ENCODE measurements at places on chromosomes 11 and 22.
A peak's percentile ranks its signal among the peaks of the same experiment; 100 is the strongest.

DNA sequence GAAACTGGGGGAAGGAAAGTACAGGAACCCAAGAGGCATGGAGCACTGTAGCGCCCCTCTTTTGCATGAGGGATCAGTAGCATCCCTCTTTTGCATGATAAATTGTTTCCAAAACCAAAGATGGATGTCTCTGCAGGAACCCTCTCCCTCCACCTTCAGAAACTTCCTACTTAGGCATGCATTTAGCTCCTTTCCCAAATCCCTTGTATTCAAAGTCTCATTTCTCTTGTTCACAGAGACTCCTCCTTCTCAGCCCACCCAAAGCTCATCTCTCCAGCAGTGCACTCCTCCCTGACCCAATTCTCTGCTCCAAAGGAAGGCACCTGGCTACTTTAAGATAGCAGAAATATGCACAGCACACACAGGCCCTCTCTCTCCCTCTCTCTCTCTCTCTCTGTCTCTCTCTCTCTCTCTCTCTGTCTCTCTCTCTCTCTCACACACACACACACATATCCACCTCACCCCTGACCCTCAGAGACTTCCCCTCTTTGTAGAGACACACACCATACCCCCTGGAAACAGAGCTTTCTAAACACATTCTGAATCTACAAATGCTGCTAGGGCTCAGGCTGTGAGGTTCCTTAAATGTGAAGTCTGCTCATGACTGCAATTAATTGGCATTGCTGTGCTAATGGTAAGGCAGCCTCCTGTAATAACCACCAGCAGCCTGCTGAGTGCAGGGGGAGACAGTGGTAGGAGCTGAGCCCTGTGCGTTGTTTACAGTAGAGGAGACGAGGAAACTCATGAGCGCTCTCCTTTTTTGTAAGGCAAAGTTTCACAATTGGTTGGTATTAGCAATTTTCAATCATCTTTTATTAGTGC, 519.6 kb downstream of the NTM start:
- no peak for DNase-seq

- DNase-seq, result no peak
Measured at GRCh38 chr22:29390270-29390669, 1.9 kb upstream of the AP1B1 start.

DNA sequence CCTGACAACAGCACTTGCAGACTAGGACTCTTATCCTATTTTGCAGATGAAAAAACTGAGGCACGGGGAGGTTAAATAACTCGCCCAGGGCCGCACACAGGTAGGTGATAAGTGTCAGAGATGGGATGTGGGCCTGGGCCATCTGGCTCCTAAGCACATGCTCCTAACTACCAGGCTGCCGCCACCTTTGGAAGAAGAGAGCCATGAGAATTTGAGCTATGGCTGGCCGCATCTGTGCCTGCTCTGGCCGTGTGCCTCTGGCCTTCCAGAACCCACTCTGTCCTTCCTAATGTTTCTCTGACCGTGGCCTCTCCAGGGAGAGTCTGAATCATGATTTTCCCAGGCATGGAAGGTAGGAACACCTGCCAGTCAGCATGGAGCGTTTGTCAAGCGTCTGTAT, 15.3 kb upstream of the IL2RB start:
- no peak for DNase-seq

GRCh38 chr11:109854731-109855130, 238.5 kb upstream of the ZC3H12C start:
- no peak for DNase-seq

DNA sequence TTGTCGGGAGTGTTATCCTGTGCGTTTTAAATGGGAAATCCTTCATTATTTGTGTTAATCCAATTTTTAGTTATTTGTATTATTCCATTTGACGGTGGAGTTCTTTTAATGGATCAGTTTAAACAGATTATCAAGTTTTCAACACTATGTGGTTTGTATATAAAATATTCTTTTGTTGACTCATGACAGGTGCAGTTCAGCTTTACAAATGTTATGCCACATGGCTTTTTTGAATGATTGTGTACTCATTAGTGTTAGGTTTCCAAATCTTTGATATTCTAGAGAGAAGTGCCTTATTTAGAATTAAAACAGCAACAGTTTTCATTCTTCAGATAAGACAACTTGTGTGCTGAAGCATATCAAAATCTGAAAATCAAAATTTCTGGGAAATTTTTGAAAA, 2.4 kb downstream of the JAM3 start:
- DNase-seq, result no peak

- DNase-seq, result no peak
Measured at GRCh38 chr22:36865346-36865745, 4.5 kb downstream of the NCF4 start.

DNA sequence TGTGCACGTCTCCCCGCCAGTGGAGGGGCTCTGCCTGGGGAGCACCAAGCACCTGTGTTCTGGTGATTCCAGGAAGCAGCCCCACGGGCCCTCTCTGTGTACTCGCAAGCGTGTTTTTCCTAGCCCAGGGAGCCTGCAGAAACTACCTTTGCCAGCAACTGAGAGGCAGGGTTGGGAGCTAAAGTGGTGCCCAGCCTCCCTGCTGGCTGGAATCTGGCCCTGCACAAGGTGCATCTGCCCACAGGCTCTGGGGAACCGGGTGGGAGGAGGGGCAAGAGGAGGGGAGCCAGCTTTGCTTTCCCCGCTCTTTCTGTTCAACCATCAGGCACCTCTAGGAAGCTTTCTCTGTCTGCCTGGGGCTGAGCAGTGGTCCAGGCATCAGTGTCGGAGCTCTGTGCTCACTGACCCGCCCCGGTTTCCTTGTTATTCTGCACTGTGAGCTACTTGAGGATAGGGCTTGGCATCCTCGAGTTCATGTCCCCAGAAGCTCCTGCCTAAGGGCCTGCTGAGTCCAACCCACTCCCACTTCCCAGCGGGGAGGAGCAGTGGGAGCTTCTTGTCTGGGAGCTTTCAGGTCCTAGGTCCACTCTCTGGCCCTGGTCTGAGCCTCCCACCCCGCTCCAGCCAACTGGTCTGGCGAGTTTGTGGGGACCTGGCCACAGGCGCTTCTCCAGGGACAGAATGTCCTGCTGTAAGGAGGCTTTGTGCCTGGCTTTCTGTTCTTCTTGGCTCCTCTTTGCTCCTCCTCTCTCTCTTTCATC, 14.9 kb downstream of the DAGLA start:
- no peak for DNase-seq

DNA sequence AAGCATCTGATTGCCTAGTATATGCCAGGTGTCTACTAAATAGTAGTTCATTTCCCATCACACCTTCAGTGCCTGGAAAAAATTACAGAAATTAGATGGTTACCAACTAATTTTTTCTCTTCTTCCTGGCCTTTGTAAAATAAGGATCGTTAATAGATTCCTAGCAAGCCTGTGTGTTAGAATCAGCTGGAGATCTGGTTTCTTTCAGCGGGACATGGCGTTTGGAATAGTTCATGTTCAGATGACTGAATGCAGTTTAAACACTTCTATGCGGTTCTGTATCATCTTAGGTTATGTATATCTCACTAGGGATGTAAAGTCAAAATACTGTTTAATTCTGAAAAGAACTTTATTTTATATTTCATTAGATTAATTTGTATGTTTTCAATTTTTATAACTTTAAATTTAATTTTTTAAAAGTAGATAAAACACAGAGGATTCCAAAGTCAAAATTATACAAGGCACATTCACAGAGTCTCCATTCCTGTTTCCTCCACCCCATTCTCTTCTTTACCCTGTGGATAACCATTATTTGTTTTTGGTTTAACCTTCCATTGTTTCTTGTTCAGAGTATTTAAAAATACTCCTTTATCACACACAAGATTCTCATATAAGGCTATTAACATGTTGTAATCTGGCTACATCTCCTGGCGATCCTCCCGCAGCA, 132.8 kb downstream of the ATXN10 start:
- no peak for DNase-seq

DNA sequence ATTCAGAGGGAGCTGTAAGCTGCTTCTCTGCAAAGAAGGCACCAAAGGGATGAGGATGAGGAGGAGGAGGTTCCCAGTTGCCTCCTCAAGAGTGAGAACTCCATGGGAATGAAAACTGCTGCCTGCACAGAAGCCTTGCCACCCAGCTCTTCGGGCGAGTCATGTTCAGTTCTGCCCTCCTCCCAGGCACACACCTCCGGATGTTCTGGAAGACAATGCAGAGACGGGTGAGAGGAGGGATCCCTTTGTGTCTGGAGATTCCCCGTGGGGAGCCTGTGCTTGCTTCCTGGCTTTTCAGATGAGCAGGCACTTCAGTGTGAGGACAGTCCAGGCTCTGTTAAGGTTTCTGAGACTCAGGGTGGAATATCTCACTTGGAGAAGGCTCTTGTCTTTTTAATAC, 295.6 kb downstream of the DDX10 start:
- no peak for DNase-seq

- DNase-seq, result no peak
Measured at GRCh38 chr22:33544707-33545106, 375.6 kb downstream of the LARGE1 start.

DNA sequence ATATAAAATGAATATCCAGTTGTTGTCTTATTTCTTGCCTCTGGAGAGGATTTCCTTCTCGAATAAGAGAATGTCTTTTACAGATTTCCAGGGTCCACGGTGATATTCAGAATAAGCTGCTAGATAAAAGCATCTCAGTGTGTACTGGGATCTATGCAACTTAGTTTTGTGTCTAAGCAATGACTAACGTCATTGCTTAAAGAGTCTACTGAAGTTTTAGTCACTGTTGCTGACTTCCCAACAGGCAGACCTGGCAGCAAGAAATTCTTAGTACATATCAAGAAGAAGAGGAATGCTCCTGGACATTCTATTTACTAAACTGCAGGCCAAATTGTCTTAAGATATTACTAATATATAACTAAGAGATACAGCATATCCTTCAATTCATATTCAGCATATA, 70.3 kb downstream of the SOX6 start:
- DNase-seq, result no peak

DNA sequence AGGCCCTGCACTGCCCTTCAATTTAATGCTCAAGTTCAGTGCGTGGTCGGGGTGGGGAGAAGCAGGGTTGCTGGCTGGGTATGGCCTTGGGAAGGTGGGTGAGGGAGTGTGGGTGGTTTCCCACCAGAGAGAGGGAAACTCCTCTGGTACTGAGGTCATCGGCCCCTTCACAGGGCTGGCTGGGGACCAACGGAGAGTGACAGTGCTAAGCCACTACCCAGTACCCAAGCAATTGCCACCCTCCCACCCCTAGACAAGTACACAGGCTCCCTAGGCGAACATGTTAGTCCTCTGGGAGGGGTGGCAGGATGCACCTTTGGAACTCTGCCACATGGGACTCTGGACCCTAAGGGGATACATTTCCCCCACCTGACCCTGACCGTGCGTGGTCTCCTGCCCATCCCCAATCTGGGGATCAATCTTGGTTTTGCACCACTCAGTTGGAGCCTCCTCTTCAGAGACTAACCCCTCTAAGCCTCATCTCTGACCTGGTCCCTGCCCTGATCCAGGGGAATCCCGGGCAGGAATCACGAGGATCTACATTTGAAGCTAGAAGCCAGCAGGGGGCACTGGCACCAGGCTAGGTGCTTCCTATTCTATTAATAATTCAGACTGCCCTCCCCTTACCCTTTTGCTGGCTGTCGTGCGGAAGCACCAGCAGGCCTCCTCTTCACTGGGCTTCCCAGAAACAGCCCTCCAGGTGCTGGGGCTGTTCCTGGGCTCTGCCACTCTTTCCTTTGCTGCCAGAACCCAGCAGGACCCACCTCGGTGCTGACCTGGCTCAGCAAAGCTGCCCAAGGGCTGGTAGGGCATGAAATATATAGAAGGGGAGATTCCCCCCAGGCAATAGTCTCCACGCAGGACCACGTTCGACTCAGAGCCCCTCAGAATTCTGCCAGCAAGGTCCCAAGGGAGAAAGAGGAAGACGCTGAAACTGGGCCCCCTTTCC, 377.7 kb downstream of the TENM4 start:
- DNase-seq, result peak; percentile 35

DNA sequence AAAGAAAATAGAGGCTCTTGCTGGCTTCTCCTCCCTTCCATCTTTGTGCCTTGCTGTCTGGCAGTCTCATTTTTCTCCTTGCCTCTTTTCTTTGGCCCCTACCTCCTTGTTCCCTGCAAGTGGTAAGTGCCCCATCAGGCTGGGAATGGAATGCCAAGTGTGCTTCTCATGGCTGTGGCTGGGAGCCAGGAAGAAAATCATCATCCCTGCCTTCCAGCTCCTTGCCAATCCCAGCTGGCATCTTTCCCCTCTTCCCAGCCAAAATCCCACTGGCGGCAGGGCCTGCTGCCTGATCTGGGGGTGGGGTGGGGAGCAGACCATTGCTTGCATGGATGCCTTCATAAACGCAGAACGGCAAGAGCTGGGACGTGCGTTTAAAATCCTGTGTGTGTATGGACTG, 27.0 kb upstream of the SLC25A18 start:
- peak; percentile 48 for DNase-seq

GRCh38 chr11:134124660-134125451, 56.0 kb downstream of the JAM3 start:
- no peak for DNase-seq

GRCh38 chr11:13720940-13721339, 52.5 kb downstream of the FAR1 start:
- DNase-seq, result no peak

DNA sequence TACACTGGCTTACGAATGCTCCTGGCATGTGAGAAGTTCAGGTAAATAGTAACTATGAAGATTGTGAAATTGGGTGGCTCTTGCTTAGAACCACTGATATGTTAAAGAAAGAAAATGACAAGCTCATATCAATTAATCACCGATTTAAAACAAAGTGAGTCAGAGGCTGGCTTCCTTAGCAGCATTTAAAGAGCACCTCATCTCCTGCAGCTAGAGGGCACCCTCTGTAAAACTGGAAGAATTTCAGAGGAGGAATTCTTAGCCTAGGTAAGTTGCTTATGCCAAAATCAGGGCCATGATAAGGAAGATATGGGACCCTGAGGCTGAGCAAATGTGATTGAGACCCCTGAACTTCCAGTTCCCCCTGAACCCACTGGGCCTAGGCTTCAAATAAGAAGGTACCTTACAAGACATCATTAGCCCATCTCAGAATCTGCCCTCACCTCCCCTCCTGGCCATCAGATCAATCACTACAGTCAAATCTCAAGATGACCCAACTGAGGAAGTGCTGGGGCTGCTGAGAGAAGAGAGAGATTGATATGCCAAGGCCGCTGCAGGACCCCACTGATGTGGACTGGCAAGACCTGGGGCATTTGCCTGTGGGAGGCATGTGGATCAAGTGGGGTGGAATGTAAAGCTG, 8.6 kb upstream of the CD3E start:
- no peak for DNase-seq

DNA sequence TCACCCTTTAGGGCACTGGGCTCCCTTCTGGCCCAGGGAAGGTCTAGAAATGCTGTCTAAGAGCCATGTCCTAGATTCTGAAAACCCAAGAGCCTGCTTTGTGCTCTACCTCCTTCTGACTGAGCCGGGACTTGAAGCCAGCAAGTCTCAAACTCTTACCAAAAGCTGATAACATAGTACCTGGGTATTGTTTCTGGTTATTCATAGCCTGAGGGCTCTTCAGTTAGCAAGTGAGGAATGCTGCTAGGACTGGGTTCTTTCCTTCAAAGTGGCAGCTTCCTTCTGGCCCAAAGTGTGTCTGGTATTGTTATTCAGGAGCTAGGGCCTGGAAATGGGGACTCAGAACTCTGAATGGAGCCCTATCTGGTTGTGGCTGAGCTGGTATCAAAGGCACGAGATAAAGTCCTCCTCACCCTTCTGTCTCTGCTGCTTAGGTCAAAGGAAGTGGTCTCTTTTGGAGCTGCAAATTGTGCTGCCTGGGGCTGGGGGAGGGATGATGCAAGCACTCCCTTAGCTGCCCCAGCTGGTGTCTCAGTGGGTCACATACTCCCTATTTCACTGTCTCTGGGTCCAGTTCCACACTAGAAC, 696.0 kb upstream of the CCDC179 start:
- DNase-seq, result no peak

Measured in D341Med (cell line).